Activated T-cell treated with anti-CD3 and anti-CD28 coated beads, Interleukin-2, amount 50 U/mL, for 72 hours (primary cell): ENCODE measurements at places on chromosomes 12 and 14. TPM values are rescaled to one million over a fixed set of nuclear protein-coding genes. Genes with fewer than 3 reads are reported as not detected.

AMIGO2 gene
- total RNA-seq: 15.1 TPM

PELI2 gene
- total RNA-seq: 11.3 TPM

TRIM9 gene
- total RNA-seq: 2.4 TPM

ADAM20 gene
- 1.2 TPM for total RNA-seq

PARP11 gene
- total RNA-seq: 30.7 TPM

TUBA1B gene
- 922 TPM for total RNA-seq

MLF2 gene
- 134 TPM for total RNA-seq

TAS2R8 gene
- not detected for total RNA-seq

SSTR1 gene
- total RNA-seq: not detected

COCH gene
- 1.6 TPM for total RNA-seq

TAS2R14 gene
- 1.9 TPM for total RNA-seq

CABP1 gene
- not detected for total RNA-seq

HCAR3 gene
- not detected for total RNA-seq

HOXC12 gene
- not detected for total RNA-seq

NFATC4 gene
- 2.6 TPM for total RNA-seq

MOK gene
- total RNA-seq: 2.8 TPM

CCDC184 gene
- total RNA-seq: 0.32 TPM

ATF7IP gene
- 139 TPM for total RNA-seq

SERPINA10 gene
- total RNA-seq: not detected

SLC10A1 gene
- total RNA-seq: not detected

SLC2A3 gene
- 312 TPM for total RNA-seq

LRRC43 gene
- total RNA-seq: 1.2 TPM

LMNTD1 gene
- not detected for total RNA-seq

ART4 gene
- total RNA-seq: not detected

KRT6C gene
- not detected for total RNA-seq

FGF23 gene
- total RNA-seq: not detected

ERP29 gene
- total RNA-seq: 145 TPM

SOCS4 gene
- 27.0 TPM for total RNA-seq

CDCA4 gene
- total RNA-seq: 57.5 TPM

FIGNL2 gene
- total RNA-seq: 0.86 TPM

LHX5 gene
- total RNA-seq: 0.07 TPM

BATF gene
- total RNA-seq: 171 TPM
